Neural crest cell (in vitro differentiated cells): ENCODE measurements at places on chromosomes 16 and 17.

DNA sequence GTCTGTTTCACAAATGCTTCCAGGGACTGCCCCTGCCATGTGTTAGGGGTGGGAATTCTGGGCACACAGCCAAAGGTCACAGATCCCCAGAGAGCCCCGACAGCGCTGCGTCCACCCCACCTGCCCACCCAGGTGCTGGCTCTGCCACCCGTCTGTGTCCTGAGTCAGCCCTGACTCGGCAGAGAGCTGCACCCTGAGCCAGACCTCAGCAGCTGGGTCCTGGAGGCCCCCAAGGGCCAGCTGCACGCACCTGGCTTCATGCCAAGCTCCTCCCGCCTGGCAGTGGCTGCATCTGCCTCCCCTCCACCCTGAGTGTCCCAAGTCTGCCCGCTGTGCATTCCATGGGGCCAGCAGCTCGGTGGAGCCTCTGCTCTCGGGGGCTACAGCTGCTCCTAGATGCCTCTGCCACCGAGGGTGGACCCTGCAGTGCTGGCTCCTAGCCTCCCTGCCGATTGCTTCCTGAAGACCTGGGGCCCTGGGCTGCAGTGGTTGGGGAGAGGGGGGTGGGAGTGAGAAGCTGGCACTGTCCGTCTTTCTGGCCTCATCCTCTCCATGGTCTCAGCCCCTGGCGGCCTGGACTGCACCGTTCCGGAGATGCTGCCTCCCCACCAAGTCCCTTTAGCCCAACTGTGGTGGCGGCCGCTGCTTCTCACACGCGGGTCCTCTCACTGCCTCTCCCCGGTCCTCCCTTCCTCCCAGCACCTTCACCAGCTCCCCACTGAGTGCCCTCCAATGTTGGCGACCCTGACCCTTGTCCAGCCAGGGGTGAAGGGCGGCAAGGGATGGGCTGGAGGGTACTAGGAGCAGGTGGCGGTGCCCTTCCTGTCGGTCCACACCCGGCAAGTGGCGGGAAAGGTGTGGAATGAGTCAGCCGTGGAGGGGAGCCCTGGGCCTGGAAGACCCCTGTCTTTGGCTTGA is 3.0 kb downstream of the SECTM1 start:
- DNase-seq = no peak

GRCh38 chr17:63910096-63910495 is 962 bp downstream of the CSHL1 start:
- DNase-seq = no peak

GRCh38 chr17:5396612-5397011 is 22.9 kb downstream of the NUP88 start:
- DNase-seq = no peak

DNA sequence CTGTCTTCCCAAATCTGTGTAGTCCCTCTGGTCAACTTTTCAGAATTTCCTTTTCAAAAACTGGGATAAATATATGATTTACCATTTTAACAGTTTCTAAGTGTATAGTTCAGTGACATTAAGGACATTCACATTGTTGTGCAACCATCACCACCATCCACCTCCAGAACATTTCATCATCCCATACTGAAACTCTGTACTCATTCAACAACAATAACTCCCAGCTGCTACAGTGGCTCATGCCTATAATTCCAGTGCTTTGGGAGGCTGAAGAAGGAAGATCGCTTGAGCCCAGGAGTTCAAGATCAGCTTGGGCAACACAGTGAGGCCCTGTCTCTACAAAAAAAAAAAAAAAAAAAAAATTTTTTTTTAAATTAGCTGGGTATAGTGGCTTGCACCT is 131.0 kb downstream of the AATF start:
- DNase-seq = no peak

DNA sequence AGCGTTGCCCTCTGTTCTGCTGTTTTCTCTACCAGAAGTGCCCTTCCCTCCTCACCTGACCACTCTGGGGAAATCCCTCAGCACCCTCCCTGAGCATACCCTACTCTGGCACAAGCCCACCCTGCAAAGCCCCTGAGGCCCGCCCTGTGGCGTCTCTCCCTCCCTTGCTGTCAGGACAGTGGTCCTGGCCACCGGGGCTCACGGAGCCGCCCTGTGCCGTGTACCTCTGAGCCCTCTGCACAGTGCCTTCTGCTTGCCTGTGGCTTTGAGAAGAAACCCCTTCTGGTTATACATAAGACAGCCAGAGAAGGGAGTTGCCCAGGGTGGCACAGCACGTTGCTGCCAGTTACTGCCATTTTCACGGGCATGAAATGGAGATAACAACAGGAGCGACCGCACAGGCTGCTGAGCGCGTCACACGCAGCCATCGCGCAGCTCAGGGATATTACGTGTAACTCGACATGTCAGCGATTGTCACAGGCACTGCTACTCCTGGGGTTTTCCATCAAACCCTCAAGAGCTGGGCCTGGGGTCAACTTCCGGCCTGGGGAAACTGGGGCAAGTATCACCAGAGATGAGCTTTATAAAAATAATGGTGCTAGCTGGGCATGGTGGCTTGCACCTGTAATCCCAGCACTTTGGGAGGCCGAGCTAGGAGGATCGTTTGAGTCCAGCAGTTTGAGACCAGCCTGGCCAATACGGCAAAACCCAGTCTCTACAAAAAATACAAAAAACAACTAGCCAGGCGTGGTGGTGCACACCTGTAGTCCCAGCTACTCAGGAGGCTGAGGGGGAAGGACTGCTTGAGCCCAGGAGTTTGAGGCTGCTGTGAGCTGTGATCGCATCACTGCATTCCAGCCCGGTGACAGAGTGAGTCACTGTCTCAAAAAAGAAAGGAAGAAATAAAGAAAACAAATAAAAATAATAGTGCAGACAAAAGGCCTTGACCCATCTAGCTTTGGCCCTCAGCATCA is 14.8 kb downstream of the SCGB1C2 start:
- DNase-seq = no peak

- no peak for DNase-seq
These were observed at the start of gene PLXDC1 for GRCh38 chr17:39151150-39151942. Gene PLXDC1 (minus strand): TSS chr17:39151637. CDS start chr17:39151437, 200 bp downstream.

- no peak for DNase-seq
These were observed 36.4 kb upstream of the HSBP1 start for GRCh38 chr16:83771306-83771942.
